Cortex of kidney (tissue), 1 donor: ENCODE measurements at places on chromosomes 12 and 14.

GRCh38 chr14:101037021-101037817 is 133.7 kb upstream of the RTL1 start:
- DNase-seq, result no peak

DNA sequence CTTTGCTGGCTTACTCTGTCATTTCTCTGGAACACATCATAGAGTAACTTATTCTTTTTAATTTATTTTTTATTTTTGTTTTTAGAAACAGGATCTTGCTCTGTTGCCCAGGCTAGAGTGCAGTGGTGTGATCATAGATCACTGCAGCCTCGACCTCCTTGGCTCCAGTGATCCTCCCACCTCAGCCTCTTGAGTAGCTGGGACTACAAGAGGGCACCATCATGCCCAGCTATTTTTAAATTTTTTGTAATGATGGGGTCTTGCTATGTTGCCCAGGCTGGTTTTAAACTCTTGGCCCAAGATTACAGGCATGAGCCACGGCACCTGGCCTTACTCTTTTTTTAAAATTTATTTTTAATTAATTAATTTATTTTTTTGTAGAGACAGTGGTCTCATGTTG is 32.2 kb upstream of the RD3L start:
- DNase-seq, result no peak

GRCh38 chr12:103705927-103706326 is 118.9 kb downstream of the STAB2 start:
- no peak for DNase-seq

GRCh38 chr12:58443273-58443980 is 476.9 kb downstream of the LRIG3 start:
- no peak for DNase-seq

DNA sequence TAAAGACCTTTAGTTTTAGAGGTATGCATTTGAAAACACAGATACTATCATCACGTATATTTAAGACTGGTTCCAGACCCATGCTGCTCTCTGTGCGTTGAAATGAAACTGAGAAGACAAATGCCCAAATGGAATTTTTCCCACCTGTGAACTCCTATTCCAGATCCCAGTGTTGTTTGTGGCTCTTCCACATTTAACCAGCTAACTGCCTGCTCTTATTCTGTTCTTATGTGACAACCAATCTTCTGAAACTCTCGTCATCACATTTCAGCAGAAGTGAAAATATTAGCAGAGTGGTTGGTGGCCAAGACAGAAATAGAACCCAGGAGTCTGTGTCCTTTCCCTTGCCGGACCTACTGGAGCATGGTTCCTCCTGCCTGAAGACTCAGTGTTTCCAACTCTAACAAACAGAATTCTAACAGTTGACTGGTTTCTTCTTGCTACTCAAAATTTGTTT is 460.2 kb downstream of the RAD51B start:
- no peak for DNase-seq

DNA sequence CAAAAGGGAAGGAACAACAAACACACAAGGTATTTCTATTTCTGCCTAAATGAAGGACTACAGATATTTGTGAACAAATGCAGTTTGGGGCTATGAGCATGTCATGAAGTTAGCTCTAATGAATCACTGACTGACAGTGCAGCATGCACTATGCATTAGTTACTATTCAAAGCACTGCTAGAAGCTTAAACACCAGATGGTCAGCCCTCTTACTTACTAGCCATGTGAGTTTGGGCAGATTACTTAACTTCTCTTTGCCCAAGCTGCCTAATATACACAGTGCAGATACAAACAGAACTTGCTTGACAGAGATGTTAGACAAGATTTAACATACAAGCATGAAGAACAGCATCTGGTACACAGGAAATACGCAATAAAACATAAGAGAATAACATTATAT is 96.0 kb downstream of the ATXN2 start:
- DNase-seq, result no peak

DNA sequence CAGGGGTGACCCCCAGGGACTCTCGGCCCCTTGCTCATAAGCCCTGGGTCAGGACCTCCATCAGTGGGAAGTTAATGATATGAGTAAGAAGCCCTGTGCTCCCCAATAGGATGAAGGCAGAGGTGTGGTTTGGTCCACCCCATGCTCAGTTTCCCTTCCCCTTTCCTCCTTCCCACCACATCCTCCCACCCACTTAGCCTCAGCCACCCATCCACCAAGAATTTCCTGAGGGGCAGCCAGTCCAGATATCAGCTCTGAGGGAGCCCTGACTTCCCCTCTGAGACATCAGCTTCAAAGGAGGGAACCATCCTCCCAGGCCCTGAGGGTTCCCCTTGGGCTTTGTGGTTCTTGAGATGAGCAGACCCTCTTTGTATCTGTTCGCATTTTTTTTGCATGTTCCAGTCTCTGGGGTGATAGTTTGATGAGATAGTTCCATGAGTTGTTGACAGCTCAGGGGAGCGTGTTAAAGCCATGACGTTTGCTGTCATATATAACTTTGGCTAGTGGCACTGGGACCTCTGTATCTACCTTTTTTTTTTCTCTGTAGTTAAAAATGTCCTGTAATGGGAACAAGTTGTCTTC is 71.2 kb downstream of the LGMN start:
- DNase-seq, result no peak

DNA sequence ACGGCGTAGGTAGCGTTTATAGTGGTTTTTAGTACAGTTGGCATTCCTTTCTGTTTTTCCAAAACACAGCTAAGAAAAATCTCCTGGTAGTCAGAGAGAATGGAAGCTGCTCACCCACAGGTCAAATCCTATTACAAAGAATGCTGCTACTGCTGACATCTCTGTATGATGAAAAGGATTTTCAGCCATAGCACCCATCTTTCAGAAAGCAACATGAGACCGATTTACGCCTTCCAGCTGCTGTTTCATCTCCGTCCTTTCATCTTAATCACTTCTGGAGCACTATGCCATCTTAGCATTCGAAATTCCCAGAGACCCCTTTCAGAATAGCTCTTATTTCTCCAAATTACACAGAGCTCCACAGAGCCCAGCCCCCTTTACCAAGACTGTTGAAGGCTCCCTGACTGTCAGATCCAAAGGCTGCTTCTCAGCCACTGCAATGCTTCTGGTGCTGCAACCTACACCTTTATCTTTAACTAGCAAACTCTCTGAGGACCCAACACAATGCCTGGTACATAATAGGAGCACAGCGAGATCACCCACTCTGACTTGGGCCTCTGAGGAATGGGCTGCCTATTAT is 211.8 kb downstream of the NEDD1 start:
- no peak for DNase-seq

- no peak for DNase-seq
These were observed 292.7 kb downstream of the LRFN5 start for GRCh38 chr14:41899416-41899815.

DNA sequence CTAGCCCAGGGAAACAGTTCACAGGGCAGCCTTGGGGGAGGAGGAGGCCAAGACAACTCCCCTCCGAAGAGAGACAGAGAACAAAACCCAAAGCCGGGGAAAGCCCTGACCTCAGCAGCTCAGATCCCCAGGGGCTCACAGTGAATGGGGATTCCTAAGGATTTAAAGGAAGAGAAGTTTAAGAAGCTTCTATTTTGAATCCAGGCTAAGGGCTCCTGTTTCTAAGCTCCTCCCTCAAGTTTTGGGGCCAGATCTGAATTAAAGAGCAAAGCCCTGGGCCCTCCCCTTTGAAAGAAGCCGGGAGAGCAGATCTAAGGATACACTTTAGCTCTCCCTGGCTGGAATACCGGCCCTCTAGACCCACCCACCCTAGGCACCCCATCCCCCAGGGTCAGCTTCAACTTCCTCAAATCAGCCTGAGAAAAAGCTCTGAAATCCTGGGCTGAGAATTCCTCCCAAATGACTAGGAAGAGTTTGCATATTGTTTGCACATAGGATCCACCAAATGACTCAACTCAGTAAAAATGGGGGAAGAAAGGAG is 3.9 kb downstream of the KDM2B start:
- no peak for DNase-seq

GRCh38 chr12:84508851-84509260 is 403.7 kb downstream of the SLC6A15 start:
- DNase-seq, result no peak

GRCh38 chr12:59834659-59835474 is 239.0 kb downstream of the SLC16A7 start:
- DNase-seq, result no peak

- no peak for DNase-seq
These were observed 162.4 kb downstream of the AKAP6 start for GRCh38 chr14:32491416-32492016.

GRCh38 chr14:84468153-84468552 is 1061.8 kb upstream of the FLRT2 start:
- no peak for DNase-seq

GRCh38 chr12:4107436-4107878 is 166.1 kb upstream of the CCND2 start:
- DNase-seq, result no peak

GRCh38 chr12:19641235-19642080 is 202.2 kb downstream of the AEBP2 start:
- DNase-seq, result no peak

DNA sequence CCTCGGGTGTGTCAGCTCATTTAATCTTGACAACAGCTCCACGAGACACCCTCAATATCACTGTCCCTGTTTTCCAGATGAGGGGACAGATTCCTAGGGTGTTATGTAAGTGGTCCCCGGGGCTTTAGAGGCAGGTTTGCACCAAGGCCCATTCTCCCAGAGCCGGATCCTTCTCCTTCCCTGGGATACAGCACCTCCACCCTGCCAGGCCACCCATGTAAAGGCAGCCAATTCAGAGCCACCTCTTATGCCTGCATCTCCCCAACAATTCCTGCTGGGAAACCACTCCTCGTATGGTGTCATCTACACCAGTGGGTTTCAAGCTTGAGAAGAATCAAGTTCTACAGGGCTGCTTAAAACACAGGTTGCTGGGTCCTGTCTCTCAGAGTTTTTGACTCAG is 4.1 kb upstream of the CYP46A1 start:
- no peak for DNase-seq

GRCh38 chr12:119940897-119941296 is 48.1 kb upstream of the BICDL1 start:
- DNase-seq, result no peak

DNA sequence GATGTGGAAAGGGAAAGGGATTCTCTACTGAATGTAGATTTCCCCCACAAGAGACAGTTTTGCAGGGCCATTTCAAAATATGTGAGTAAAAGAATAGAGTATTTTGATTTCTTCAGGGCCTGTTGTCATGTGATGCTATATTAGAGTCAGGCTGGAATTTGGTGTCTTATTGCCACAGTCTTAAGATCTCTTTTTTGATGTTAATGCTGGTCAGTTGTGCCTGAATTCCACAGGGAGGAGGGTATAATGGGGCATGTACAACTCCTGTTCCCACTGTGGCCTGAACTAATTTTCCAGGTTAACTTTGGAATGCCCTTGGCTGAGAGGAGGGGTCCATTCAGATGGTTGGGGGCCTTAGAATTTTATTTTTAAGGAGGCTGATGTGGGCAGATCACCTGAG is 111.0 kb upstream of the MAX start:
- DNase-seq, result no peak

DNA sequence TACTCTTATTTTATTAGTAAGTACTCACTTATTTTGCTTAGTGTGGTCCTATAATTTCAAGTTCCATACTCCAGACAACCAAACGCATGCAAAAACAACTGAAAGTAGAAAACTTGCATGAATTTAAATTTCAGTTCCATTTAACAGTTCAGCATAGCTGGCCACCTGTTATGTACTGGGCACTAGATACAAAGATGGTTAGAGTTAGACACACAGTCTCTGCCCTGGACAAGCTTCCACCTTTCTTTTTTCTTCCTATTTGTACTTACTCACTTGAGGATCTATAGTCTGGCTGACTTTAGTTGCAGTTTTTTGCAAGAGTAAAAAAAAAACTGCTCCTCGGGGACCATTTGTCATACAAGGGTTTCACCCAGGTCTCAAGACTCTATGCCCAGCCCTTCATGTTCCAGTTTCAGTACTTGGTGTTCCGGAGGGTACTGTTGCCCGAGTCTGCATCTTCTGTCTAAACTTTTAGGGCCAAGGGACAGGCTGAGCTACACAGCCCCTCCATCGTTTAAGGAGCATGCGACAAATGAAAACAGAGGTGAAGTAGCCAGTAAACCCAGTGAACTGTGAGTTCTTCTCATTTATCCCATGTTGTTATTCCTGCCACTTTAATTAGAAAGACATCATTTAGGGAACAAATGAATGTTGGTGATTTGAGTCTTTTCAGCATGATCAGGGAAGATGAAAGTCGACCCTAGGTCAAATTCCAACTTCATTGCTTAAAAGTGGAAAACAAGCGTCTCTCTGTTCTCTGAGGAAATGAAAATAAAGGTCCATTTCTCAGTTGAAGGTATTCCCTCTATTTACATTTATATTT is 22.3 kb downstream of the RPGRIP1 start:
- no peak for DNase-seq

- DNase-seq, result no peak
These were observed 76.9 kb downstream of the VRK1 start for GRCh38 chr14:96874127-96874526.

GRCh38 chr14:96121660-96122395 is 82.7 kb downstream of the C14orf132 start:
- no peak for DNase-seq

DNA sequence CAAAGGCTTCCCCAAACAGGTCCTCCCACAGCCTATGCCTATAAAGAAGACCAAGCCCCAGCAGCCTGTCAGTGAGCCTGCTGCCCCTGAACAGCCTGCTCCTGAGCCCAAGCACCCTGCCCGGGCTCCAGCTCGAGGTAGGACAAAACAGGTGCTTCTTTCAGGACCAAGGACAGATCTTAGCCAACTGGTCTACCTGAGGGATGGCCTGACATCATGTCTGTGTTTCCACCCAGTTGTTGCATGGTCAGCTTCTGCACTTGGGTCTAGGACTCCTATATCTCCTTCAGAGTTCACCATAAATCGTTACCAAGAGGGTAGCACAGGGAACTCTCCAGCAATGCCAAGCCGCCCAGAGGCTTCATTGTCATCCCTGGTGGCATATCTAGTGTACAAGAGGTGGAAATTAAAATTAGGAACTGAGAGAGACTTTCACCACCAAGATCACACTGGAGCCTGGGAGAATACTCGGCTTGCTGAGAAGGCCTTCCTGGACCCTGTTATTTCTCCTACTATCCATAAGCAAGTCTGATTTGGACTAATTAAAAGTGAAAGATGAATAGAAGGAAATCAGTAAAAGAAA is 38.2 kb upstream of the OAS1 start:
- no peak for DNase-seq

GRCh38 chr12:63844391-63845341 is at the start of gene SRGAP1:
Gene SRGAP1, plus strand, starts transcription at chr12:63844700. Its CDS starts 117 bp downstream, at chr12:63844817.
- DNase-seq, result no peak

GRCh38 chr12:124236625-124237031 is 58.3 kb upstream of the RFLNA start:
- no peak for DNase-seq

- no peak for DNase-seq
These were observed 10.1 kb upstream of the RTRAF start for GRCh38 chr14:51979088-51979709.

DNA sequence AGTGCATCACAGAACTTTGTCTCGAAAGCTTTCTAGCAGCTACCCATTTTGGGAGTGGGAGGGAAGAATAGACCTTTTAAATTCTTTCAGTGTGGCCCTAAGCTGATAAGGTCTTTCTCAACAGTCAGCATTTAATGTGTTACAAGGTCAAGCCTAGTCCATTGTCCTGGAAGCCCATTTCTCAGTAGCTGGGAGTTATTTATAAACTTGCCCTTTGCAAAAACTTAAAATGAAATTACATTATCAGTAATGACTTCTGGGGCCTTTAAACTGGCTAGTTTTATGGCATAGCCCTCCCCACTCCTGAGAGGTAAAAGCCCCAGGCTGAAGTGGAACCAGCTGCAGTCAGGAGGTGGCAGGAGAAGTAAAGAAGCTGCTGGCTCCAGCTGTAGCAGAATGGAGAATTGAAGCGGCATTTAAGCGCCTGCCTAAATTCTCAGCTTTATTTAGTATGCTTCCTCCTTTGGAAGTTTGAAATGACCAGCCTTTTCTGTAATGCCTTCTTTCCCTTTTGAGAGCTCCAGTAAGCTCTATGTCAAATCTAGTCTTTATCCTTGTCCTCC is 12.4 kb downstream of the COPZ1 start:
- no peak for DNase-seq
